ENCODE measurements at places on chromosomes 5 and 9.

DNA sequence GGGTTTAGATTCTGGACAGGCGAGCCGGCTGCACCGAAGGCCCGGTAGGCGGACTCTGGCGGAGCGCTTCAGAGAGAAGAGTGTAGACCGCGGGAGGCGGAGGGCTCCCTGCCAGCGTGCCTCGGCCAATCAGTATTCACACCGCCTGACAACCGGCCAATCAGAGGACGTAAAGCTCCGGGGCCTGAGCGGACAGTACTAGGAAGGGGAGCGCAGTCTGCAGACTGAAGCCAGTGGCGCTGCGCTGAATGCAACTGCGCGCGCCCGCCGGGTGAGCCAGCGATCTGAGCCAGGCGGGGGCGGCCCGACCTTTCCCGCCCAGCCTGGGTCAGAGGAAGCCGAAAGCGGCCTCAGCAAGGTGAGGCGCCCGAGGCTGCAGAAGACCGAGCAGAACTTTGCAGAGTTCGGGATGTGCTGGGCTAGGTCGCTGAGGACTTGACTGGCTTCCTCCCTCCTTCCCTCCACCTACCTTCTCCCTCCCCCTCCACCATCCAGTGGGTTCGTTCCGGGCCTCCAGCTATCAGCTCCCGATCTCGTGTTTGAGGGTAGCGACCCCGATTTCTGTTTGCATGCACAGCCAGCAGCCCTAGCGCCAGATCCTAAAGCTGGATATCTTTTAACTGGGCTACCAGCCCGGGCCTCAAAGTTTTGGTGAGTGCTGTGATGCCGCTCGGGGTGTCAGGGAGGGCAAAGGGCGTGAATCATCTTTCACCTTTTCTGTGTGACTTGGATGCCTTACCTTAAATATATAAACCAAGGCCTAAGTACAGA, at the start of gene DMRT2:
Gene DMRT2, plus strand, starts transcription at position 233 of the 771 bp plus-strand sequence. CDS start 1,257 bp downstream, outside the sequence.
- DNase-seq = no peak

- DNase-seq = no peak
These were observed 262.0 kb downstream of the SAXO1 start for GRCh38 chr9:18771011-18771410.

DNA sequence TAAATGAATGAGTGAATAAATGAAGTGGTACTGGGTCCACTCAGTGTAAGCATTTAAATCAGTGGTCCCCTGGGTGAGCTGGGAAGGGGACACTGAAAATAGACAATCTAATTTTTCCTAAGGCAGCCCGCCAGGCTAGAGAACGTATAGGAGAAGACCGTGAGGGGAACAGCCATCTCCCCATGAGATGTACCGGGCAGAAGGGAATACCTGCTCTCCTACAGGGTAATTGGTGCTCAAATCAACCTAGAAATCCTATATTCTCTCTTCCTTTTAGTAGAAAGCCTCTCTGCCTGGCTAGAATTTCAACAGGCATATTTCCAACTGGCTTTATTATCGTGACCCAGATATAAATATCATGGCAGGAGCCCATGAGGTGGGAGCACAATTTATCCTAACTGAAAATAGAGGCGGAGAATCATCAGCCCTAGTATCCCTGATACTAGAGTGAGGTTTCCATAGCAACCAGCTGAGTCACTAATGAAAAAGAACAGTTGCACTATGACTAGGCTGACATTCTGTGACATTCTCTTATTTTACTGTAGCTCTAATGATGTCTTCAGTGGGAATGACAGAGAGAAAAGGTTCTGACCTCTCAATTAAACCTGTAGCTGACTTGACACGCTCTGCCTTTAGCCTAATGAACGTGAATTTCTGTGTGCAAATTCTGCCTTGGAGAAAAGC, 96.5 kb upstream of the CAST start:
- peak; percentile 75 for DNase-seq

- peak; percentile 27 for DNase-seq
These were observed 101.8 kb downstream of the CCDC192 start for GRCh38 chr5:127804886-127805426.

All from HT1080 (cell line).